ENCODE measurements at places on chromosomes 4 and X.

DNA sequence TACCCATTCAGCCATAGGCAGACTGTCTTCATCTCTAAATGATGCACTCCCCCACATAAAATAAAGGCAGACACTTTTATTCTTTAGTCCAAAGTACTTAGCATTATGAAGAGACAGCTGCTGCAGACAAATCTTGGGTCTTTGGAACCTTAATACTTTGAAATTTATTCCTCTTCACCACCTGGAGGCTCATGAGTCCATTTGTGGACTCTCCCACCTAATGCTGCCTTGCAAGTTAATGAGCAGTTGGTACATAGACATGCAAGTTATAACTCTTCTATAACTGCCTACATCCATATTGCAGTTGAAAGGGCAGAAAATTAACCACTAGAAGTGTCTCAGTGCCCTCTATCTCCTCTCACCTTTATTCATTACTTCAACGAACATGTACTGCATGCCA lies 118.6 kb upstream of the CPEB2 start:
- no peak for DNase-seq

DNA sequence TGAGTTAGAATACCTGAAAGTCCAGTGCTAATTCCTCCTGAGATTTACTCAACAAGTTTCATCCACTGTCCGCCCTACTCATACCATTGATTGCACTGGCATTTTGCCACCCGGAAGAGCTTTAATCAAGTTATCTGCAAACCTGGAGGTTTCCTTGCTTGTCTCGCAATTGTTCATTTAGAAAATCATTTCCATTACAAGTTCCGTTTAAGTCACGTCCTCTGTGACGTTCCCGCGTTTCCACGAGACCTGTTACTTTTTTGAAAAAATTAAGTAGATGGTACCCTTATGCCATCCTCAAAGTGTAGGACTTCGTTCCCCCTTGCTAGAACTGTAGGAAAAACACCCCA lies 761 bp upstream of the FRYL start:
- DNase-seq: no peak

DNA sequence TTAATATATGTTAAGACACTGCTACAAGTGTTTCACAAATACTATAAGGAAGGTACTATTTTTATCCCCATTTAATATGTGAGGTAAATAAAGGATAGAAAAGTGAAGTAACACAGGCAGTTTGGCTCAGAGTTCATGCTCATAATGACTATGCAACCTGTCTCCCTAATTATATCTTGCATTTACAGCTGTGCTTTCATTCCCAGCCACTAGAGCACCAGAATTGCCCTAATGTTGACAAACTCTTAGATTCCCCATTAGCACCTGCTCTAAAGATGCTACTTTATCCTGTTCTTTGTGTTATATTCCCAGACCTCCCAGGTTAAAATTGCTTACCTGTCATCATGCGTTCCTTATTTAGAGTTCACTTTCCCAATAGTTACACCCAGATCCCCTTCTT lies 833.6 kb downstream of the CCSER1 start:
- no peak for DNase-seq

- DNase-seq: no peak
Measured at GRCh38 chr4:105060628-105061027, 86.0 kb upstream of the TET2 start.

Data from stimulated activated CD8-positive, alpha-beta memory T cell treated with anti-CD3 and anti-CD28 coated beads, Interleukin-7, amount 100 ng/mL, for 1 hour (primary cell).